Mesendoderm (in vitro differentiated cells): ENCODE measurements at places on chromosomes 1 and 21.

DNA sequence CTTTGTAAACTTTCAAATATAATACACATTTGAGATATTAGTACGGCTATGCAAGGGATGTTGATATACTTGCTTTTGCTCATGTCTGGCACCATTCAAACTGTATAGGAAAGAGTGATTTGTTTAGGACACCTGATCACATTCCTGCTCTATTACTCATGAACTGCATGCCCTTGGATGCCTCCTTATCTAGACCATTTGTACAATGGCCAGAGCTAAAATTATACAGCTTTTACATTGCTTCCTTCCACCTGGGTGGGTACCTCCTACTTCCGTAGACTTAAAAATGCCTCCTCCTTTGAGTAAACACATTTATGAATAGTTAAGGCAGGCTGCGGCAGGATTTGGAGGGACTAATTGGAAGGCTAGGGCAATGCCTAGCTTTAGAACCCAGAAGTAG, 85.4 kb upstream of the PBX1 start:
- H3K27me3 ChIP-seq, result no peaks in the 10 kb centered on the region
- H3K36me3 ChIP-seq, result no peaks in the 10 kb centered on the region
- H3K27ac ChIP-seq, result no peak overlapping the region
- H3K4me3 ChIP-seq, result no peak overlapping the region
- H3K4me1 ChIP-seq, result peaks cover 4% of the 10 kb centered on the region

DNA sequence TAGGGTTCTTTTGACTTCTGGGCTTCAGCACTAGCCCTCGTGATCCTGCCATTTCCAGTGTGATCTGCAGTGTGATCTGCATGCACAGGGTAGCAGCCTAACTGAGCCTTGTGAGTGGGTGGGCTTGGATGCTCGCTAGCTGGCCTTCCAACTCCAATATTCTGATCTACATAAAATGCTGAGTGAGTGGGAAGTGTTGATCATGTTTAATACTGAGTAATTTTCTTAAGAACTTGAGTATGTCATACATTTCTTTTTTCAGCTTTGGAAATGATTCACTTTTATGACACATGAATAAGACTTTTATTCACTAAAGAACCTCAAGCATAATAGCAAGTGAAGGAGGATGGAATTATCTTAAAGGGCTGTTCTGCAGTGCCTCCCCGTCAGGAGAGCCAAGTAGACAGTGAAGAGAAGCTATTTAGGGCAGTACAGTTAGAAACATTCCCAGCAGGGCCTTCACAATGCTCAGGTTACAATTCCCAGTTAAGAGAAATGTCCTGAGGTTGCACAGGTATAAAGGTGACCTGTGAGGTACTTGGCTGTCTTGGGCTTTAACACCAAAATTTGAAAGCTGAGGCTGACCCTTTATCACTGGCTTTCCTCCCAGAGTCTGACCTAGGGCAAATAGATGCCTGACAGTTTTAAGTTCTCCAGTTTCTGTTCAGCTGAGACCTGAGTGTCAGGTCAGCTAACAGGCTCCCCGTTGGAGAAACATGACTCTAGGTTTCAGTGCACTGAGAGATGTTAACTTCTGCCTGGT, 29.1 kb upstream of the LRRC8C start:
- H3K27me3 ChIP-seq, result no peaks in the 10 kb centered on the region
- no peak for DNase-seq
- H3K4me1 ChIP-seq, result peaks cover 2% of the 10 kb centered on the region
- H3K4me3 ChIP-seq, result no peak overlapping the region

DNA sequence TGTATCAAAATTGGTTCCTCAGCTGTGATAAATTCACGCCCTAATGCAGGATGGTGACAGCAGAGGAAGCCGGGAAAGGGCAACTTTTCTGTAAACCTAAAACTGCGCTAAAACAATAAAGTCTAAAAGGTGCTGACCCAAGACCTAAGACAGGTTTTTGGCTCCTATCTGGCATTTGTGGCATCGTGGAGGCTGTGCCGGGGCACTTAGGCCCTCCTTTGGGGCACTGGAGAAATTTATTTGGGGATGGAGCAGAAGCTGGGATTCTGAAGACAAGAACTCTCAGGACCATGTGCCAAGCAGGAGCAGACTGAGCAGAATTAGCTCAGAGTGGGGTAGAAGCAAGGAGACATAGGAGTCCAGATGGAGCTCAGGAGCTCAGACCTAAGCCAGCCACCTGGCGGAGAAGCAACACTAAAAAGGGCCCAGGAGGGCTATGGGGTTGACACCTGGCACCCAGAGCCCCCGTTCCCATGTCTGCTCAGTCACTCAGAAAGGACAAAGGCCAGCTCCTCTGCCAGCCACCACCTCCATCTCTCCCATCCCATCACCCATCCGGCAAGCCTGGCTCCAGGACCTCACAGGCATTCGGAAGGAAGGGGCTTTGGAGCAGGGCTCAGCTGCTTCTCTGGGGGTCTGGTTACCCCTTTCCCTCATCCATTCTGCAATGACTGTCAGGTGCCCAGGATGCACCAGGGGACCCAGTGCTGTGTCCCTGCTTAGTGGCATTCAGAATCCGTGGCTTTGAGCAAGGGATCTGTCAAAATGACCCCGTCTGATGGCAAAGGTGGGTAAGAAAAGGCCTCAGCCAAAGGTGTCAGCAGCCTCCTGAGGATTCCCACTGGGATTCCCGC, 347.7 kb downstream of the NPHP4 start:
- no peaks in the 10 kb centered on the region for H3K36me3 ChIP-seq
- H3K4me1 ChIP-seq, result peaks cover 9% of the 10 kb centered on the region
- H3K4me3 ChIP-seq, result no peak overlapping the region
- H3K27ac ChIP-seq, result no peak overlapping the region
- DNase-seq, result no peak

- H3K27me3 ChIP-seq, result no peaks in the 10 kb centered on the region
- H3K4me1 ChIP-seq, result no peaks in the 10 kb centered on the region
- no peak for DNase-seq
- no peak overlapping the region for H3K4me3 ChIP-seq
Measured at GRCh38 chr1:155182052-155182550, 8.5 kb downstream of the TRIM46 start.

DNA sequence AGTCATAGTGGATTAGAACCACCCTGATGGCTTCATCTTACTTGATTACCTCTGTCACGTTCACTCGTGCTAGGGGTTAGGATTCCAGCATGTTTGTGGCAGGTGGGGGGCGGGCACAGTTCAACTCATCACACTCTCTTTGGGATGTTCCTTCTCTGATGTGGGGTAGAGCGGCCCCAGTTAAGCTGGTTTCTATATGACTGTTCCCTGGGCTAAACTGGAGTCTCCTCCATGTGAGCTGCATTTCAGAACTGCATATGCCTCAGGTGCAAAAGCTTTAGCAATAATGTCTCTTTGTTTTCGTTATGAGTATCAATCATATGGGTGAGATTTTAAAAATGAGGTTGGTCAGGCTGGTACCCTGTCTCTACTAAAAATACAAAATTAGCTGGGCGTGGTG, 393.2 kb downstream of the RPS6KC1 start:
- H3K27me3 ChIP-seq, result no peaks in the 10 kb centered on the region
- no peaks in the 10 kb centered on the region for H3K36me3 ChIP-seq
- no peak for DNase-seq
- no peak overlapping the region for H3K27ac ChIP-seq
- no peaks in the 10 kb centered on the region for H3K4me1 ChIP-seq

- H3K4me3 ChIP-seq, result no peak overlapping the region
- no peak overlapping the region for H3K27ac ChIP-seq
- no peaks in the 10 kb centered on the region for H3K27me3 ChIP-seq
- DNase-seq, result peak; percentile 64
- H3K4me1 ChIP-seq, result no peaks in the 10 kb centered on the region
Measured at GRCh38 chr1:37817481-37817880, 9.5 kb upstream of the YRDC start.

- no peaks in the 10 kb centered on the region for H3K4me1 ChIP-seq
- no peak overlapping the region for H3K4me3 ChIP-seq
- no peaks in the 10 kb centered on the region for H3K27me3 ChIP-seq
- H3K36me3 ChIP-seq, result no peaks in the 10 kb centered on the region
Measured at GRCh38 chr21:19461481-19462205, 1058.1 kb upstream of the TMPRSS15 start.

DNA sequence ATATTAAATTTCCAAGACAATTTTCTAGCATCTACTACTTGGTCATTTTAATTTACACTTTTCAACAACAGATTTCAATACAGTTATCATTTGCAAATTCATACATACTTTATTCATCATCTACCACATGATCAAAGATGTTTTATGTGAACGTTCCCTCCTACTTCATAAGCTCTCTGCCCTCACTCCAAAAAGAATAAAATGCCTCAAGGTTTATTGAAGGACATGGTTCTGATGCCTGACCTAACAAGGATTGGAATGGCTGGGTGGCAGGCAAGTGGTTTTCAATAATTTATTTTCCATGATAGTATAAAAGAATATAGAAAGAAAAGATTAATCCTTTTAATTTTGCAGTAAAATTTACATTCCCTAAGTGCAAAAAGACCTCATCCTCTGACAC, 5.4 kb downstream of the CDKN2C start:
- no peak overlapping the region for H3K4me3 ChIP-seq
- peaks cover 36% of the 10 kb centered on the region for H3K27me3 ChIP-seq
- H3K36me3 ChIP-seq, result no peaks in the 10 kb centered on the region
- no peak overlapping the region for H3K27ac ChIP-seq
- H3K4me1 ChIP-seq, result no peaks in the 10 kb centered on the region
- no peak for DNase-seq

DNA sequence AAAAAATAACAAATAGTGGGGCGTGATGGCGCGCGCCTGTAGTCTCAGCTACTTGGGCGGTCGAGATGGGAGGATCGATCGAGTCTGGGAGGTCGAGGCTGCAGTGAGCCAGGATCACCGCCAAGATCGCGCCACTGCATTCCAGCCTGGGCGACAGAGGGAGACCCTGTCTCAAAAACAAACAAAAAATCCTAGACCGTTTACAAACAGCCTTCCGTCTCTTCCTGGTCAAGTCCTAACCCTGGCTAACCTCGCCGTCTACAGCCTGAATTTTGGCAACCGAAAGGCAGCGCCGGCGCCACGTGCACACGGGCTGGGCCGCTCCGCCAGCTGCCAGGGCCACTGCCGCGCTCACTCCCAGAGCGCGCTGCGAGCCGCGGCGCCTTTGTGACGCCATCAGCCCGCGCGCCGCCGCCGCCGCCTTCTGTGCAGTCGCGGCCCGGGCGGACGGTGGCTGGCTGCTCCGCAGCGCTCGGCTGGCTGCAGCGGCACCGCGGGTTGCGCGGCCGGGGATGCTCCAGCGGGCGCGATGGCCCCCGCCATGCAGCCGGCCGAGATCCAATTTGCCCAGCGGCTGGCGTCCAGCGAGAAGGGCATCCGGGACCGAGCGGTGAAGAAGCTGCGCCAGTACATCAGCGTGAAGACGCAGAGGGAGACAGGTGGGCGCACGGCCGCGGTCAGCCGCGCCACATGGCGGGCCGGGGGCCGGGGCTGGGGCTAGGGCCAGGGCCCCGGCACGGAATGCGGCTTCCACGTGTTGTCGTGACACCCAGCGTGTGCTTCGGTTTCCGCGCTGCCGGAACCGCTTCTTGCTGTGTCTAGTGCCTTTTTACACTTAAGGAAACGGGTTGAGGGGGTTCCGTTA, at the start of the genes HSF2BP and RRP1B:
TSS of gene HSF2BP (minus strand) at position 353 of the 865 bp plus-strand sequence. CDS start 1,392 bp downstream, outside the sequence.
TSS of gene RRP1B (plus strand) at position 425 of the 865 bp plus-strand sequence. CDS start at position 530, 105 bp downstream.
- peaks cover 1% of the 10 kb centered on the region for H3K36me3 ChIP-seq
- H3K4me1 ChIP-seq, result no peaks in the 10 kb centered on the region
- peak; percentile 92 for DNase-seq
- peak within 1 kb of the TSS; percentile 82 for H3K27ac ChIP-seq

- H3K4me3 ChIP-seq, result no peak overlapping the region
- H3K27ac ChIP-seq, result no peak overlapping the region
- H3K27me3 ChIP-seq, result no peaks in the 10 kb centered on the region
- peak; percentile 64 for DNase-seq
- H3K36me3 ChIP-seq, result no peaks in the 10 kb centered on the region
Measured at GRCh38 chr1:119544165-119544762, 37.3 kb downstream of the HSD3B1 start.

- no peak overlapping the region for H3K27ac ChIP-seq
- no peak for DNase-seq
- no peaks in the 10 kb centered on the region for H3K36me3 ChIP-seq
- no peaks in the 10 kb centered on the region for H3K4me1 ChIP-seq
Measured at GRCh38 chr1:221530791-221531190, 211.1 kb downstream of the DUSP10 start.

GRCh38 chr1:89962742-89963075, 32.2 kb upstream of the ZNF326 start:
- H3K4me3 ChIP-seq, result no peak overlapping the region
- H3K36me3 ChIP-seq, result no peaks in the 10 kb centered on the region
- DNase-seq, result no peak
- H3K27ac ChIP-seq, result no peak overlapping the region
- H3K27me3 ChIP-seq, result no peaks in the 10 kb centered on the region

DNA sequence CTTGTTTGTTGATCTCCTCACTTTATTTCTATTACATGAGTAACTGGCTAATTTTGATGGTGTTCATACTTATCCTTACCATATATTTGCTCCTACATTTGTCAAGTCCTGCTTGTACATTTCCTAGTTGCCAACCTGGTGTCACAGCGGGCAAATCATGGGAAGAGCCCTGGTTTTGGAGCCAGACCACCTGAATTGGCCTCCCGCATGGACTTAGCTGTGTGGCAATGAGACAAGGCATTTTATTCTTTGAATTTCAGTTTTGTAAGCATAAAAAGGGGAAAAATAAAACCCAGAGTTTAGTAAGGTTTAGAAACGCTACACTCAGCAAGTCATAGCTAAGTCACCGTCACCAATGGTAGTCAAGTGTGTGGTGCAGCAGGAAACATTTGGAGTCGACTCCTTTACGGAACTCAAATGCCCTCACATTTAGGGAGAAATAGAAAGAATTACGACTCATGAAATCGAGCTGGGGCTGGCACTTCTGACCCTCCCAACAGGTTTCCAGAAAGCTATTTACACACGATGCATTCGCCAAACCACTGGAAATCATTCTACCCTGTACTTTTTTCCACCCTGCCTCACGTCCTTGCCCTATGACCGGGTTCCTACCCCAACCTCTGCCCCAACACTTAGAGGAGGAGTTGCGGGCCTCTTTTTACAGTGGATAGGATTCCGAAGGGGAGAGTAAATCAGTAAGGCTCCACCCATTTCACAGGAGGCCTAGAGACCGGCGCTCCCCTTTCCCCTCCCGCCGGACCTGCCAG, 492 bp upstream of the PGM1 start:
- H3K4me1 ChIP-seq, result peaks cover 6% of the 10 kb centered on the region
- no peaks in the 10 kb centered on the region for H3K36me3 ChIP-seq
- H3K27me3 ChIP-seq, result no peaks in the 10 kb centered on the region
- peak; percentile 93 for DNase-seq
- peak overlapping the region; percentile 52 for H3K27ac ChIP-seq
- no peak overlapping the region for H3K4me3 ChIP-seq

- no peak overlapping the region for H3K4me3 ChIP-seq
- peaks cover 2% of the 10 kb centered on the region for H3K36me3 ChIP-seq
- DNase-seq, result no peak
- H3K27me3 ChIP-seq, result no peaks in the 10 kb centered on the region
- H3K27ac ChIP-seq, result no peak overlapping the region
Measured at GRCh38 chr1:63663301-63663700, 70.1 kb downstream of the PGM1 start.

GRCh38 chr1:14572861-14573260, 25.6 kb upstream of the KAZN start:
- DNase-seq, result no peak
- no peak overlapping the region for H3K4me3 ChIP-seq
- peaks cover 3% of the 10 kb centered on the region for H3K4me1 ChIP-seq

- peaks cover 11% of the 10 kb centered on the region for H3K36me3 ChIP-seq
- no peak overlapping the region for H3K27ac ChIP-seq
- H3K27me3 ChIP-seq, result no peaks in the 10 kb centered on the region
- H3K4me1 ChIP-seq, result no peaks in the 10 kb centered on the region
- no peak overlapping the region for H3K4me3 ChIP-seq
Measured at GRCh38 chr1:228317411-228317828, 89.2 kb downstream of the TRIM11 start.

- H3K36me3 ChIP-seq, result no peaks in the 10 kb centered on the region
- no peaks in the 10 kb centered on the region for H3K4me1 ChIP-seq
- H3K4me3 ChIP-seq, result no peak overlapping the region
- H3K27ac ChIP-seq, result no peak overlapping the region
Measured at GRCh38 chr1:7485826-7486225, 285.3 kb upstream of the VAMP3 start.
